ENCODE measurements at places on chromosomes 12 and 14.

DNA sequence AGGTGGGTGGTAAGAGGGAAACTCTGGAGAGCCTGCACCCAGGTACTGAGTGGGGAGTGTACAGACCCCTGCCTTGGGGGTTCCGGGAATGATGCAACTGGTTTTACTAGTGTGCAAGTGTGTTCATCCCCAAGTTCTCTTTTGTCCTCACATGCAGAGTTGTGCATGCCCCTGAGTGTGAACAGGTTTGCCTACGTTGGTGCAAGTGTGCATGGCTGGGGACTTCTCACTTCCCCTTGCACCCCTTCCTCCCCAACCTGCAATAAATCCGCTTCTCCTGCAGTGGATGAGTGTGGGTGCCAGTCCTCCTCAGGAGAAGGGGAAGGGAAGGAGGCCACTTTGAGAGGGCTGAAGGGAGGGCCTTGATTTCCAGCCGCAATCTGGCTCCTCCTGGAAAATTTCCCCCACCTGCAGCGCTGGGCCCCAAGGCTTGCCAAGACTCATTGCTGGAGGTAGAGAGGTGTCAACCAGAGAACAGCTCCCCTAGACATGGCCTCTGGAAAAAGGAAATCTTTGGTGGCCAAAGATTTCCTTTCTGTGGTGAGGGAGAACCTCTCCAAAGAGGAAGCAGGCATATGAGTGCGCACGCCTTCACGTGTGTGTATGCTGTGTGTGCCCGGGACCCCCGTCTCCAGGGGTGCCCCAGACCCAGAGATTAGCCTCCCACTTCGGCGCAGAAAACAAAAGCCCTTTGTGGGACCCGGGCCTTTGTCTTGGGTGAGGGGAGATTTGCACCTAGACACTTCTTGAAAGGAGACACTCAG, 5.5 kb downstream of the AQP2 start:
- DNase-seq: no peak

GRCh38 chr14:75453817-75454434, 26.1 kb downstream of the JDP2 start:
- no peak for DNase-seq

DNA sequence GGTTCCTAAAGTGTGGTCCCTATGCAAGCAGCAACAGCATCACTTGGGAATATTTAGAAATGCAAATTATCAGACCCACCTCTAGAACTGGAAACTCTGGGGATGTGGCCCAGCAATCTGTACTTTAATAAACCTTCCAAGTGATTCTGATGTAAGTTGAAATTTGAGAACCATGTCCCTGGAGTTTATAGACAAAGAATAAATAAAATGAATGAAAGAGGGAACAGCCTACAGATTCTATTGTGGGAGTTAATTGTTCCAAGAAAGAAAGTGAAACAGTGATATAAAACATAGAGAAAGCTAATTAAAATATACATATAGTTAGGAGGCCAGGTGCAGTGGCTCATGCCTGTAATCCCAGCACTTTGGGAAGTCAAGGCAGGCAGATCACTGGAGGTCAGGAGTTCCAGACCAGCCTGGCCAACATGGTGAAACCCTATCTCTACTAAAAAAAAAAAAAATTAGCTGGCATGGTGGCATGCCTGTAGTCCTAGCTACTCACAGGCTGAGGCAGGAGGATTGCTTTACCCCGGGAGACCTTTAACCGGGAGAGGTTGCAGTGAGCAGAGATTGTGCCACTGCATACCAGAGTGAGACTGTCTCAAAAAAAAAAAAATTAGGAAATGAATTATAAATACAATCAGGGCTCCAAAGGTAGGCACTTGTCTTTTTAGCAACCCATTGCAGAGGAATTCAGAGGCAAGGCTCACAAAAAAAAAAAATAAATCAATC, 507.5 kb downstream of the NAV3 start:
- no peak for DNase-seq

GRCh38 chr14:101521473-101521915, 39.8 kb upstream of the DIO3 start:
- DNase-seq: no peak

DNA sequence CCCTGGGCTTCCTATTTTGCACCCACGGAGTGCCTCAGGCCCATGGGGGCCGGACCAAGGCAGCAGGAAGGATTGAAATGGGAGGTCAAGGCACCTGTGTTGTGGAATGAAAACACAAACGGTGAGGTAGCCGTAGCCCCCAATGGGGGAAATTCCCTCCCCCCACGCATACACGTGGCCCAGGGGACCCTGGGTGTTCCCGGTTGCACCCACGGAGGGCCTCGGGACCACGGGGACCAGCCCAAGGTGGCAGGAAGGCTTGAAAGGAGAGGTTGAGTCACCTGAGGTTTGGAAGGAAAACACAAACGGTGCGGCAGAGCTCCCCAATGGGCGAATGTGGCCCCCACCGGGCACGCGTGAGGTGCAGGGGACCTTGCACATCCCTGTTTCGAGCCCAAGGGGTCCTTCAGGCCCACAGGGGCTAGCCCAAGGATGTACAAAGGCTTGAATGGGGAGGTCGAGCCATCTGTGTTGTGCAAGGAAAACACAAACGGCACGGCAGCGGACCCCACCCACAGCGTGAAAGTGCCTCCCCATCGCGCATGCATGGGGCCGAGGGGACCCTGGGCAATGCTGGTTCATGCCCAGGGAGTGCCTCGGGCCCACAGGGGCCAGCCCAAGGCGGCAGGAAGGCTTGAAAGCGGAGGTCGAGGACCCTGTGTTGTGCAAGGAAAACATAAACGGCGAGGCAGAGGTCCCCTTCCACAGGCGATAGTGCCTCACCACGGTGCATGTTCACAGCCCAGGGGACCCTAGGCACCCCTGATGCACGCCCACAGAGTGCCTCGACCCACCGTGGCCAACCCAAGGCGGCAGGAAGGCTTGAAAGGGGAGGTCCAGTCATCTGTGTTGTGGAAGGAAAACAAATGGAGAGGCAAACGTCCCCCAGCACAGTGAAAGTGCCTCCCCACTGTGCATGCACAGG, 376.7 kb downstream of the ALG10 start:
- DNase-seq: no peak

GRCh38 chr14:96119947-96120346, 80.8 kb downstream of the C14orf132 start:
- no peak for DNase-seq
